ENCODE measurements at places on chromosomes 7 and 10.

GRCh38 chr7:65438598-65438997 lies 64.9 kb downstream of the ZNF92 start:
- no peak for DNase-seq

- no peak for DNase-seq
These were observed 71.6 kb downstream of the PTPRE start for GRCh38 chr10:127978481-127978880.

DNA sequence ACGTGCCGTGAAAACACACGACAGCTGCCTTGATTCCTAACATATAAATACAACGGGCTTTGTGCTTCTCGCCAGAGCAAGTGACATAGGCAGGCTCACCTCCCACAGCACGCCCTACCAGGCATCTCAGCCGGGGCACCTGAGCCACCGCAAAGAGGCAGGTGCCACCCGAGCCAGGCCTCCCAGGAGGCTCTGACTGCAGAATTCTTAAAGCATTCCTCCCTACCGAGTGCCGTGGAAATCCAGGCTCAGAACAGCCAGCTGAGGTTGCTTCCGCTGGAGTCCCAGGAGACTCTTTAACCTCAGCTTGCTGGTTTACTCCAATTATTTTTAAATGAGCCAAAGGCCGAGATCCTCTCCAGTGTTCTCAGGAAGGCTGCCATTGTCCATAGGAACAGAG lies 206.5 kb downstream of the USP6NL start:
- peak; percentile 65 for DNase-seq

DNA sequence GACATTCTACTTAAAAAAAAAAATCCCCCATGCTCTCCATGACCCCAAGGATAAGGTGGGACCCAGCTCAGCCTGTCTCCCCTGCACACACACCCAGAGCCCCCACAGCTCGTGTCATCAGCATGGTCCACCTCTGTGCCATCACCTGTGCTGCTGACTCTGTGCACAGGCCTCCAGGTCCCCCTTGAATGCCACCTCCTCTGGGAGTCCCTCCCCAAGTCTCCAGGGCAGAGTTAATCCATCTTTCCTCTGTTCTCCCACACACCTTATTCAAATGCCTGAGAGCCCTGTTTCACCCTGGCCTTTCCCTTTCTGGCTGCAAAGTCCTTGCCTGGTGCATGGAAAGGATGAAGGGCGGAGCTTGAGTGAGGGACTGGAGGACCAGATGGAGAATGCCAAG lies 194.1 kb upstream of the LYZL2 start:
- no peak for DNase-seq

- peak; percentile 37 for DNase-seq
These were observed 301.3 kb upstream of the KLF6 start for GRCh38 chr10:4086131-4086898.

DNA sequence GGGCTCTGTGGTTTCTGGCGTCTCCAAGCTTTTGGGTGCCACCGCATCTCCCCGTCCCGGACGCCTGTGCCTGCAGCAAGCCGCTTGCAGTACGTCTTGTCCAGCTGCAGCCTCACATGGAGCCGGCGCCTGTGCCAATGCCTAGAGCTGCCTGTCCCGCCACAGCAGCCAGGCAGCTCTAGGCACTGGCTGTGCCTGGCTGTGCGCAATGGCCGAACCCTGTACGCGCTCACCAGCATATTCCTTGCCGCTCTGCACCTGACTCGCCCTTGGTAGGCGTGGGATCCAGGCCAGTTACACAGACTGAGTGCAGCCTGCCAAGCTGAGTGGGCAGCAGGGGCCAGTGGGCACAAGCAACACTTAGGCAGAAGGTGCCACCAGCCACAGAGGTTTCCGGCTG lies 381.2 kb upstream of the SORCS1 start:
- DNase-seq = no peak

DNA sequence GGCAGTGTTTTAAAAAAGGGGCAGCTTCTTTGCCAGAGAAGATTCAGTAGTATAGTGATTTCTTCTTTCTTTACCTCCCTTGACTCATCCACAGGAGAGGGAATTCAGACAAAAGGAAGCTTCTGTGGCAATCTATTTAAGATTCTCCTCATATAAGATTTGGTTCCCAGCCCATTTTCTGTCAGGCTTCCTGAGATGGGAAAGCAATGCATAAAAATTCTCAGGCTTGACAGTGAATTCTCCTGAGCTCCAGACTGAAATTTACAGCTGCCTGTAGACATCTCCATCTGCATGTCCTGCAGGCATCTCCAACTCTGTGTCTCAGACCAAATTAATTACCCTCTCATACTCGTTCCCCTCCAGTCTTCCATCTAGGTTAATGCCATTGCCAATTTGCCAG lies 72.8 kb downstream of the TSPAN12 start:
- no peak for DNase-seq

- no peak for DNase-seq
These were observed 106.1 kb upstream of the BTBD16 start for GRCh38 chr10:122164815-122165483.

DNA sequence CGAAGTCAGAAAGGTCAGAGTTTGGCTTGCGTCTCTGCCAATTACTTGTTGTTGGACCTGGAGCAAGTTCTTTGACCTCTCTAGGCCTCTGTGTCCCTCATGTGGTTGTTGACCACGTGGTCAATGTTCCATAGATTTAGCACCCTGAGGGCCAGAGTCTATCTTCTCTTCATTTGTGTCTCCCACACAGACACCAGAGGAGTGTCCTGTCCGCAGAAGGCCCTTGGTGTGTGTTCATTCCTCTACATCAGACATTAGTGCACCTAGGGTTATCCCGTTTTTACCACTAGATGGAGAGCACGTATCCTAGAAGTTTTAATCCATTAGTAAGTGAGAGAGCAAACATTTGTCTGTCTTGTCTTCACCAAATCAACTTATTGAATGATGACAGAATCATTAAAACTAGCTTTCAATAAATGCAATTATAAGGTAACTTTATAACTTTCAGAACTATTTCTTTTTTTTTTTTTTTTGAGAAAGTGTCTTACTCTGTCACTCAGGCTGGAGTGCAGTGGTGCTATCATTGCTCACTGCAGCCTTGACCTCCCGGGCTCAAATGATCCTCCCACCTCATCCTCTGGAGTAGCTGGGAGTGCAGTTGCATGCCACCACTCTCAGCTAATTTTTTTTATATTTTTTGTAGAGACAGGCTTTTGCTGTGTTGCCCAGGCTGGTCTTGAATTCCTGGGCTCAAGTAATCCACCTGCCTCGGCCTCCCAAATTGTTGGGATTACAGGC lies 122.5 kb upstream of the ANKRD1 start:
- DNase-seq = no peak

GRCh38 chr10:5445006-5445405 lies 32.6 kb downstream of the NET1 start:
- no peak for DNase-seq

- peak; percentile 49 for DNase-seq
These were observed 755 bp downstream of the HOXA13 start for GRCh38 chr7:27198871-27199801.

GRCh38 chr10:59854571-59854970 lies 51.8 kb downstream of the CCDC6 start:
- no peak for DNase-seq

DNA sequence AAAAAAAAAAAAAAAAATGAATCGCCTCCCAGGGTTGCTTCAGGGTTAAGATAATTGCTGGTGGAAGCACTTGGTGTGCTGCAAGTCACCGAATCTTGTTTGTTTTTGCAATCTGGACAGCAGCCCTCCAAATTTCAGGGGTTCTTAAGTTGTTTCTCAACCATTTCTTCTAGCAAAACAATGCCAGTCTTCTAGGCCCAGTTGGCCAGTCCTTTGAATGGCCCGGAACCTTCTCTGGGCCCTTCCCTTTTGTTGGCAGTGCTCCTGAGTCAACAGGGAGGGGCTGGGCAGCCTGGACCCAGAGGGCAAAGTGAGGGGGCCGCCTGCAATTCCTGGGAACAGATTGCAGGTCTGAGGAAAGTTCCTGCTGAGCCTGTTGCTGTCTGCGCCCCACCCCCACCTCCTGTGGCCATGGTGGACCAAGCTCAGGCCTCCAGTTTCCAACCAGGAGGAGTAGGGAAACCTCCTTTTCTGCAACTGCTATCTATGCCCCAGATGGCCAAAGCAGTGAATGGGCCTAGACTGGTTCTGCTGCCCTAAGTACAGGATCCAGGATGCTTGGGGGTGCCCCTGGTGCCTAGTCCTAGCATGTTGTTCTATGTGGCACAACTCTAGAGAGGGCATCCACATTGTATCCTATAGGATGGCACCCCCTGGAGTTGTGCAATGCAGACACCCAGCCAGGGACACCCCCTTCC lies 31.4 kb upstream of the PDCD4 start:
- DNase-seq = no peak

DNA sequence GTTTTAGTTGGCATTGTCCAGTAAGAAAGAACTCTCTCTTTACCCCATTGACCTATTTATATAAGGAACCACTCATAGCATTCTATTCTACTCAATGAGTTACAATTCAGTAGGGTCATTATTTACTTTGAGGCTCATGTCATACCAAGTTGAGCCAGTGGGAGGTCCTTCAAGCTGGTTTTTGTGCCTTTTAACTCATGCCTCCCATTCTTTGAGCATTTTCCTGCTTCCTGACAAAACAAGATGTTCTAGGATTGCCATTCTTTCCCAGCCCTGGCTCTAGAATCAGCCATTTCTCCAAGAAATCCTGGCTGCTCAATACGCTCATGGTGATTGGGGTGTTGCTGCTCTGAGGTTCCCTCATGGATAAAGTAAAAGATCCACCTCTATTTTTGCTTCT lies 250.1 kb downstream of the ABCA13 start:
- DNase-seq = no peak

GRCh38 chr7:126606331-126606730 lies 646.4 kb downstream of the GRM8 start:
- no peak for DNase-seq

GRCh38 chr7:128919881-128920799 lies 9.6 kb upstream of the KCP start:
- no peak for DNase-seq

DNA sequence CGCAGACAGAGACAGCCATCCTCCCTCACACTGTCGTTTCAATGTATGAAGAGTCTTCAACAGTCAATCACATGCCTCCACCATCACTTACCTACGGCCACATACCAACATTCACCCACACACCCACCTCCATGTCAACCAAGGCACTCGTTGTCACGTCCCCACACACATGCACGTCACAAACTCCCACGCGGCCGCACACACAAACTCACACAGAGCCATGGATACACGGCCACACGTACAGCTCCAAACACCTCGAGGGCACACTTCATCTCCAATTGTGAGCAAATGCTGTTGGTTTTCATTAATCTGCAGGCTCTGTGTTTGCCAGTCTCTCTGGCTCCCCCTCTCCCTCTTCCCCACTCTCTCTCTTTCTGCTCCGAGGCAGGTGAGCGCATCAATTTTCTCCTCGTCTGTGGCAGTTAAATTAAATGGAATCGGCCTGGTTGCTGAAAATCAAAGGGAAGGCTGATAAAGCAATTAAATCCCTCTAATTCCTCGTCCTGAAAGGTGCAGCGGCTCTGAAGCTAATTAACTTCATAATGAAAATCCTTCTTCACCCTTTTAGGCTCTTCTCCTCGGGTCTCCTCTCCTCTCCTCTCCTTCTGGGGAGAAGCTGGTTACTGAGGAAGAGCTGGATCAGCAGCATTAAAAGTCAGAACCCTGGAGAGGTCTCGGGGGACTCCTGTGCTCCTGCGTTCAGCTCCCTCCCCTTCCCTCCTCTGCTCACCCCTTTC lies 53.8 kb upstream of the SLF2 start:
- DNase-seq = no peak

GRCh38 chr7:134701272-134701671 lies 54.6 kb downstream of the BPGM start:
- DNase-seq = no peak

- no peak for DNase-seq
These were observed 164.6 kb downstream of the PTEN start for GRCh38 chr10:88028072-88028471.

DNA sequence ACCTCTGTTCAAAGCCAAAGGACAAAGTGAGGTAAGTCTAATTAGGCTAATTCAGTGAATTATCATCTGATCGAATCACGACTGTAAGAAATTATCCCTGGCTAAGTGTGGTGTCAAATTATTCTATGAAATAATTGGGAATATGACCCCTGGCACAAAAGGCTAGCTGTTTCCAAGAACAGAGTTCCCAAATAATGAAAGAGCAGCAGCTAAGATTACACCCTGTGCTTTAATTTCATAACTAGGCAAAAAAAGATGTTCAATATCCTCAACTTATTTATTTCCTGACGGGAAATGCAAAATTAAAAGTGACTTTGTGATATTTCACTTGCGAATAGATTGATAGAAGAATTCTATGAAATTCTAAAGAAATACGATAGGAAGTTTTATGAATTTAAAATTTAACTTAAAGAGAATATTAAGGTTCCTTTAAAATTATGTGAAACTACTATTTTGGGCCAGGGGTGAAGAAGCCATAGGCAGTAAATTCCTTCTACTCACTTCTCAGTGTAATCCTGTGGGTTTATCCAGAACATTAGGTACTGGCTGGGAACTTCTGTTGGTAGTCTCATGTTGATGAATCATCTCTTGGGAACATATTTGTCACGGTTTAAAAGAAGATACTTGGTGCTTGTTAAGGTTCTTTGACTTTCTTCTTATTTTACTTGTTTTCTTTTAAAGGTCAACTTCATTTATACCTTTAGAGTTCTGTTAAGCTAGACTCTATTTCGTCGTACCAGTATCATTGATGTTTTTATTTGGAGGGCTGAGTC lies 148.5 kb downstream of the POLR1F start:
- DNase-seq = no peak

GRCh38 chr10:120641695-120642094 lies 184.7 kb downstream of the PLPP4 start:
- no peak for DNase-seq

DNA sequence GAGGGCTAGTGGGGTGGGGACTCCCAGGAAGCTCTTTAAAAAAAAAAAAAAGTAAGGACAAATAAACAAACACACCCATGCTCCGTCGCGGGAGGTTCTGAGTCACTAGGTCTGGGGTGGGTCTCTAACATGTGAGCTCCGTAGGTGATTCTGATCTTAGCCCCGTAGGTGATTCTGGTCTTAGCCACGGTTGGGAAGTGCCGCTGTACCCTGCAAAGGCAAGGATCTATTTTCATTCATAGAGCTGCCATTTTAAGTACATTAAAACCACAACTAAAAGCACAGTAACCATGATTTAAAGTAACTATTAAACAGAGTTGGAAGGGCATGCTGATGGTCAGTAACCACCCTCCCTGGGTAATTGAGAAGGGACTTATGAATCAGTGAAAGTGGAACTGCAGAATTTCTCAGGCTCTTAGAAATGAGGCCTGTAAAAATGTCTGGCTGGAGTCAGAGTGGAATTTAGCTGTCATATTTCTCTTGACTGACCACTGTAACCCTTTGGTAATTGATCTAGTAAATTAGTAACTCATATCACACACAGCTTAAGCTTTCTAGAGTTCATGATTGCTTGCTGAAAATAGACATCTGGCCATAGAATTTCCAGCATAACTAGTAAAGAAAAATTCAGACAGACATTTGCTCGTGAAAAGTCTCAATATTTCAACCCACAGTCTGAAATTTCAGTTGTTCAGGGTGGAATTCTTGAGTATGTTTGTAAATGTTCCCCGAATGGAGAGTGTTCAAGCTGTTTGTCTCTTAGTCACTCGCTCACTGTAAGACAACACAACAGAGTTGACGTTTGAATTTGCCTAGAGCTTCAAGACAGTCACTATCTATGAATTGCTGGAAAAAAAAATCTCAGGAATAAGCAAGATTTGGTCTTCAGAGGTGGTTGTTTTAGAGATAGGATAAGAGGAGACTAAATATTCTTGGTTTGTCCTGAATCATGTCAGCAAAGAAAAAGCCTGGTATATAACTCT lies 34.2 kb upstream of the TCF7L2 start:
- DNase-seq = no peak

- no peak for DNase-seq
These were observed 74.0 kb downstream of the INHBA start for GRCh38 chr7:41628901-41629300.

- DNase-seq = peak; percentile 57
These were observed 64.1 kb upstream of the INSIG1 start for GRCh38 chr7:155233311-155234157.

All from right hindlimb (tissue), 1 donor.